Activated naive CD8-positive, alpha-beta T cell treated with anti-CD3 and anti-CD28 coated beads for 36 hours (primary cell): ENCODE measurements at places on chromosomes 7 and 10. TPM values are rescaled to one million over a fixed set of nuclear protein-coding genes. Genes with fewer than 3 reads are reported as not detected.
A peak's percentile ranks its signal among the peaks of the same experiment; 100 is the strongest.

Gene ELFN1
- 0.19 TPM for total RNA-seq

Gene PON3
- total RNA-seq = 0.32 TPM

DNA sequence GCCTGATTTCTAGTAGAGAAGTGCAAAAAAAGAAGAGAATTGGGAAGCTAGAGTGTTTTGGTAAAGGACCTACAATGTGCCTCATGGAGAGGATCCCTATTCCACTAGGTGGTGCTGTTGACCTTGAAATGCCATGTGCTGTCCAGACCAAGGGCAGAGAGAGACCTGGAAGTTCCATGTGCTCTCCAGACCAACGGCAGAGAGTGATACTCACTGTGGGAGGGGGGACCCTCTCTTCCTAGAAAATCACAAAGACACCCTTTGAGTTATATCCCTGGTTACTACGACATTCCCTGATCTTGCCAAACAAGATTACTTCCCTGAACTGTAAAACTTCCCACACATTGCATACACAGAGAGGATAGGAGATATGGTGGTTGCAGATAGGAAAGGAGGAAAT lies 212.7 kb upstream of the ZNF804B start:
- no peaks in the 10 kb centered on the region for H3K27me3 ChIP-seq
- no peaks in the 10 kb centered on the region for H3K4me1 ChIP-seq
- peak; percentile 2 for DNase-seq
- H3K36me3 ChIP-seq = no peaks in the 10 kb centered on the region

Gene MYH16
- not detected for total RNA-seq

Gene PRKAR2B
- 2.0 TPM for total RNA-seq

DNA sequence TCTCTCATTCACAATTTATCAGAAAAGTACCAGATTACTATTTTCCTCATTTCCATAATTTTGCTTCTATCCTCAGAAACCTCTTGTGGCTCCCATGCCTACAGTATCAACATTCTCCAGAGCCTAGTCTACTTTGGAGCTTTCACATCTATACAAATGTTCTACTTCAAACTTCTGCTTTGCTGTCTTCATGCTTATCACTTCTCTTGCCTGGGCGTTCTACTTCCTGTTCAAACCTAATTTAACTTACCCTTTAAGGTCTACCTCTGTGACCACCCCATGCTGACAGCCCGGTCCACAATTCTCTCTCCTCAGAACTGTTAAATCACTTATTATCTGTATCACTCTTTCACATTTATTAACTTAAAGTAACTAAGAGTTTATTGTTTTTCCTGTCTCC lies 6.1 kb upstream of the PTPN12 start:
- H3K27me3 ChIP-seq = no peaks in the 10 kb centered on the region
- H3K4me3 ChIP-seq = no peak overlapping the region
- peaks cover 12% of the 10 kb centered on the region for H3K4me1 ChIP-seq

Gene RADIL
- total RNA-seq = 0.92 TPM

DNA sequence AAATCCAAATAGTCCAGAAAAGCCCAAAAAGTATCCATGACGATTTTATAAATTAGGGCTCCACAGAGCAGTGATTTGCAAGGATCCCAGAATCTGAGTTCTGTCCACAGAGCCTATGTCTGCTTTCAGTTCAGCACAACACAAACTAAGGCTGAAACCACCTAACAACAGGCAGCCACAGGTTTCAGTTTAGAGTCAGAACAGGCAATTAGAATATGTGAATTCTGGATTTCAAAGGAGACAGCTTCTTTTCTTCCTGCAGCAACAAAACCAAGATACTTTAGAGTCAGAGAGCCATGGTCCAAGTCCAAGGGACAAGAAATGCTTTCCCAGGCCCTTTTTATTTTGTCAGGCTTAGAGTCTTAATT lies 23.6 kb downstream of the IFIT3 start:
- peaks cover 30% of the 10 kb centered on the region for H3K4me1 ChIP-seq
- H3K4me3 ChIP-seq = no peak overlapping the region
- no peak overlapping the region for H3K27ac ChIP-seq
- DNase-seq = no peak
- peaks cover 20% of the 10 kb centered on the region for H3K27me3 ChIP-seq
- peaks cover 7% of the 10 kb centered on the region for H3K36me3 ChIP-seq

Gene MORN4
- 3.0 TPM for total RNA-seq

- DNase-seq = no peak
- H3K4me3 ChIP-seq = no peak overlapping the region
- peaks cover 8% of the 10 kb centered on the region for H3K4me1 ChIP-seq
- peaks cover 19% of the 10 kb centered on the region for H3K36me3 ChIP-seq
Observed at GRCh38 chr10:119919826-119920225, 27.3 kb downstream of the SEC23IP start.
